ENCODE measurements at places on chromosomes 12 and 14.

DNA sequence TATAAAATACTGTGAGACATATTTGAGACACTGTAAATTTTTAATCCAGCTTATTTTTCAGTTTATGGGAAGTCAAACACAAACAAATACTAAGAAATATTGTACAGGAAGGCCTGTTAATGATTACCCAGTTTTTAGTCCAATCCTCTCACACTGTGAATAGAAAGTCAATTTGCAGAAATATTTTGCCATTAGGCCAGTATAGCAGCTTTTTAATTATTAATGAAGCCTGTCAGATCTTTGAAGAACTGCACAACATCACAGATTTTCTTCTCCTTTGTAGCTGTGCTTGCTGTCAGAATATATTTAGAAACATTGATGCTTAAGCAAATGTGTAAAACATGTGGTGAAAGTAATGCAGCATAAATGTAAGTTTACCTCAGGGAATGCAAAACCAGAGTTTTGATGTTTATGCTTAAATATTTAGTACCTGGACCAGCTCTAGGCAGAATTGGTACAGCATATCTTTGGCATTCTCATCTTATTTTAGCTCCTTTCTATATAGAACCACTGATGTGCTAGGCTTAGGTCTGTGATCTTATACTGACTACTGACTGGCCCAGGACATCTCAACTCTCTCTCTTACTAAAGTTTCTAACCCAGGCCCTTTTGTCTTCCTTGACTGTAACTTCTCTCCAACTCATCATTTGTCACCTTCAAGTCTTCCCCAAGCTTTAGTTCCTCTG lies 230.8 kb upstream of the NAV3 start:
- DNase-seq, result no peak

DNA sequence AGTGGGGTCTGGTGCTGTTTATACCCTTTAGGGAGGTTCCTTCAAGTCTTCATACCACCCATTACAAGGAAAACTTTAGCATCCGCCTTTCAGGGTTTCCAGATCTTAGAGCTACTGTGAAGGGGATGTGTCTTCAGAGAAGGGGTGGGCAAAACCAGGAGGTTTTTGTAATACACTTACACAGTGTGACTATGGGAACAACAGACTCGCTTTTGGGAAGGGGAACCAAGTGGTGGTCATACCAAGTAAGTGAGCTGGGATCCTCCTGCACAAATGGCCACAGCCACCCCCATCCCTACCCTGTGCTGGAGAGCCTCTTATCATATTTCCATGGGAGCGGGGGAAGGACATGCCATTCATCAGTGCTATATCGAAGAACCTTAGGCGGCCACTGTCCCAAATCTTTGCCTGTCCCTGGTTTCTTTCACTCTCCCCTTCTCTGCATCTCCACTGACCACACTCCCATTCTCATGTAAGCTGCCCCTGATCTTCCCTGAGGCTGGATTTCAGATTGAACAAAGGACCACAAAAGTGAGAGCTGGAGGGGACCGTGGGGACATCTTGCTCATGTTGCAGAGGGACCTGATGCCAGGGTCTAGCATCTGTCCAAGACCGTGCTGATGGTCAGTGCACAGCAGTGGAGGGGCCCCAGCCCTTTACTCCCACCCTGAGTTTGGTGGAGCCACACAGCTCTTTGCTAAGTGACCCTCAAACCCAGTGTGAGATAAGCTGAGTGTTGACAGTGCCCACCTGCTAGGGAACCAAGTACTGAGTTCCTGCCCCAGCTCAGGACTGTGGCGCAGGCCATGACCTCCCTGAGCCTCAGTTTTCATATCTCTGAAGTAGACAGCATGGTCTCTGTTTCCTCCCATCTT lies 51.4 kb downstream of the DAD1 start:
- no peak for DNase-seq

- no peak for DNase-seq
Measured at GRCh38 chr12:97944576-97944975, 482.0 kb downstream of the RMST start.

DNA sequence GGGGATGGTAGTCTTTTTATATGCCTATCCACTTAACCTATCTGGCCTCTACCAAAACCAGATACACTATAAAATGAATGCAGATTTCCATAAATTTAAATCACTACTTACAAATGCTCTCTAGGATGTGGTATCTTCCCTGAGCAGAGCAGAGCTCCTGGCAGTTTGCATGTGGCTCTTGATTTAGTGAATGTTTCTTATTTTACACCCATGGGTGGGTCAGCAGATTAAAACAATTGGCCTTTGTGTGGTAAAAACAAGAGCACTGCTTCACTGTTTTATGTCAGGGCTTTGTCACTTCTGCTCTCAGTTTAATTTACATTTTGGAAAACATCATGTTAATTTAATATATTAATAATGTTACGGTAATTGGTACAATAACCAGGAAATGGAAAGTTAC lies 5.5 kb downstream of the TAS2R19 start:
- DNase-seq, result no peak

- no peak for DNase-seq
Measured at GRCh38 chr12:49897276-49897675, 6.4 kb downstream of the FAIM2 start.

DNA sequence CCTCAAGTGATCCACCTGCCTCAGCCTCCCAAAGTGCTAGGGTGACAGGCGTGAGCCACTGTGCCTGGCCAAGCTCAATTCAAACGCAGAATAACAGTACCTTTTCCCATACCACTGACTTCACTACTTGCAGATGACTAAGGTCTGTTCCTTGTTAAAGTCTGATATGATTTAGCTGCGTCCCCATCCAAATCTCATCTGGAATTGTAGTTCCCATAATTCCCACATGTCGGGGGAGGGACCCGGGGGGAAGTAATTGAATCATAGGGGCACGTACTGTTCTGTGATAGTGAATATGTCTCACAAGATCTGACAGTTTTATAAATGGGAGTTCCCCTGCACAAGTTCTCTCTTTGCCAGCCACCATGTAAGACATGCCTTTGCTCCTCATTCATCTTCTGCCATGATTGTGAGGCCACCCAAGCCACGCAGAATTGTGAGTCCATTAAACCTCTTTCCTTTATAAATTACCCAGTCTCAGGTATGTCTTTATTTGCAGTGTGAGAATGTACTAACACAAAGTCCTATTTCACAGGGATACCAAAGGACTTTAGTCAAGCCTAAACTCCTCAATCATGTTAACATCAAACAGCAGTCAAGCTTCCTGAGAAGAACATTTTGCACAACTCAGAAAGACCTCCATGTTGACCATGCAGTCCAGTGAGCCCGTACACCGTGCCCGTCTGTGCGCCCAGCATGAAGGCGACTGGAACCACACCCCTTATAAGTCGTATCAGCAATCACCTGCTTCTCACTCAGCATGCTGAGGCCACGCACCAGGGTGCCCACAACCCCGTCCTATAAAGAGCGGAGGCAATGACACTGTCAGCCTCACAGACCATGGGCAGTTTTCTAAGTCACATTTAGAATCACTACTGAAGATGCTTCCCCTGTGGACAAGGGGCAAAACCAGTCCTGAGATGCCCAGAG lies 36.9 kb downstream of the FOXN3 start:
- DNase-seq, result no peak

DNA sequence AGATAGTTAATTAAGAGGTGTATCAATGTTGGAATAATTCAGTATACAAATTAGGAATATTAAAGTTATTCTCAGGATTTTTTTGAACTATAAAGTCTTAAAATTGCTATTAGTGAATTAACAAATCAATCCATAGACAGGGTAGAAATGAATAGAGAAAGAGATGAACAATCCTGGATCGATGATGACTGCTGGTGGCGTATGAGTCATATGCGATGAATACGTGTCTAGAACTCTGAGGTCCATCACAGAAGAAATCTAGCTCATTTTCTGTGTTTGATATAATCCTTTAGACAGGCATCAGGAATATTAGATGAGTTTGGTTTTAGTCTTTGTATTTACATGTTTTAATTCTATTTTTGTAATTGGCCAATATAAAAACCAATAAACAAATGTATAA lies 85.4 kb upstream of the RTL1 start:
- DNase-seq, result no peak

- no peak for DNase-seq
Measured at GRCh38 chr14:104938960-104939359, 14.3 kb downstream of the PLD4 start.

DNA sequence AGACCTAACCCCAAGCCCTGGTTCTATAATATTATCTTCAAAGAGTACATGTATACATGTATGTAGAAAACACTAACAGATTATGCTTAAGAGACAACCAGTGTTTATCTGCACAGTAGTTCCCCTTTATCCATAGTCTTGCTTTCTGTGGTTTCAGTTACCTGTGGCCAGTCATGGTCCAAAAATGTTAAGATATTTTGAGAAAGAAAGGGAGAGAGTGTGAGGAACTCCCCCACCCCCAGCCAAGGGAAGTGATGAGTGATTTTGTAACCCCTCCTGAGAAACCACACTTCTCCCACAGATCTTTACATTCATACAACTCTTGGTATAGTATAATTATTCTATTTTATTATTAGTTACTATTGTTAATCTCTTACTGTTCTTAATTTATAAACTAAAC lies 77.3 kb upstream of the CNTN1 start:
- DNase-seq, result no peak

- DNase-seq, result no peak
Measured at GRCh38 chr14:64407329-64407728, 19.2 kb downstream of the MTHFD1 start.

DNA sequence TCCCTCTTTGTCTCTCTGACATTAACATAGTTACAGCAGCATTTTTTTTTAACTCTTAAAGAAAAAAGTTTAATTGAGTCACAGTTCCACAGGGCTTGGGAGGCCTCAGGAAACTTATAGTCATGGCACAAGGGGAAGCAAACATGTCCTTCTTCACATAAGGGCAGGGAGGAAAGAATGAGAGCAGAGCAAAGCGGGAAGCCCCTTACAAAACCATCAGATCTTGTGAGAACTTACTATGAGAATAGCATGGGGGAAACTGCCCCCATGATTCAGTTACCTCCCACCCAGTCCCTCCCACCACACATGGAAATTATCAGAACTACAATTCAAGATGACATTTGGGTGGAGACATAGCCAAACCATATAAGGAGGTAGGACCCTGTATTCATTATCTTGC lies 96.2 kb downstream of the PLBD1 start:
- DNase-seq, result no peak

- no peak for DNase-seq
Measured at GRCh38 chr14:69327507-69327906, 67.5 kb downstream of the GALNT16 start.

All from stimulated activated CD4-positive, alpha-beta T cell treated with anti-CD3 and anti-CD28 coated beads, Interleukin-2, amount 100 ng/mL, for 24 hours (primary cell).